ENCODE measurements at places on chromosomes 7 and 10. TPM values are rescaled to one million over a fixed set of nuclear protein-coding genes. Genes with fewer than 3 reads are reported as not detected.
A peak's percentile ranks its signal among the peaks of the same experiment; 100 is the strongest.

BET1 gene
- total RNA-seq = 17.5 TPM

DNA sequence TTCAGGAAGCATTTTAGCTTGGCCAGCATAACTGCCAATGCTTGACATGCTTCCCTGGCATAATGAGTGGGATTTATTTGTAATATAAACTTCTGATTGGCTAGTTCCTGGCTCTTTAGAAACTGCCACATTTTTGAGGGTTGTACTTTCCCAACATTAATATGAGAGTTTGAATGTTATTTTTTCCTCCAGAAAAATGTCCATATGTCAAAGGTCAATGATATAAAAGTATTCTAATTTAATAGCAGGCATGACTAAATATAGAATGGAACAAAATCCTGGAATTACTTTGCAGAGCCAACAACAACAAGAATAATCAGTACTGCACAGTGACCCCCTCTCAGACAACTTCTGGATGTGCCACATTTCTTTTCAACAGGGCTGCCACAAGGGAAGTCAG, 352.6 kb downstream of the PRPF18 start:
- DNase-seq = no peak

GRCh38 chr10:70430493-70431445, 10.7 kb downstream of the NODAL start:
- no peak for DNase-seq

GRCh38 chr10:73906524-73907447, 4.1 kb upstream of the PLAU start:
- DNase-seq = peak; percentile 89

- no peak for DNase-seq
Measured at GRCh38 chr10:10213237-10213636, 804.4 kb upstream of the CELF2 start.
